Uterus (tissue), 4 donors: ENCODE measurements at places on chromosomes 11 and 22. TPM values are rescaled to one million over a fixed set of nuclear protein-coding genes. Genes with fewer than 3 reads are reported as not detected.
A peak's percentile ranks its signal among the peaks of the same experiment; 100 is the strongest.

E2F8 gene
- total RNA-seq, result 2.4 TPM

OAF gene
- total RNA-seq, result 90.1 TPM

SCUBE2 gene
- 3.1 TPM for total RNA-seq

RAG2 gene
- not detected for total RNA-seq

TH gene
- not detected for total RNA-seq

HEPACAM gene
- total RNA-seq, result not detected

DNA sequence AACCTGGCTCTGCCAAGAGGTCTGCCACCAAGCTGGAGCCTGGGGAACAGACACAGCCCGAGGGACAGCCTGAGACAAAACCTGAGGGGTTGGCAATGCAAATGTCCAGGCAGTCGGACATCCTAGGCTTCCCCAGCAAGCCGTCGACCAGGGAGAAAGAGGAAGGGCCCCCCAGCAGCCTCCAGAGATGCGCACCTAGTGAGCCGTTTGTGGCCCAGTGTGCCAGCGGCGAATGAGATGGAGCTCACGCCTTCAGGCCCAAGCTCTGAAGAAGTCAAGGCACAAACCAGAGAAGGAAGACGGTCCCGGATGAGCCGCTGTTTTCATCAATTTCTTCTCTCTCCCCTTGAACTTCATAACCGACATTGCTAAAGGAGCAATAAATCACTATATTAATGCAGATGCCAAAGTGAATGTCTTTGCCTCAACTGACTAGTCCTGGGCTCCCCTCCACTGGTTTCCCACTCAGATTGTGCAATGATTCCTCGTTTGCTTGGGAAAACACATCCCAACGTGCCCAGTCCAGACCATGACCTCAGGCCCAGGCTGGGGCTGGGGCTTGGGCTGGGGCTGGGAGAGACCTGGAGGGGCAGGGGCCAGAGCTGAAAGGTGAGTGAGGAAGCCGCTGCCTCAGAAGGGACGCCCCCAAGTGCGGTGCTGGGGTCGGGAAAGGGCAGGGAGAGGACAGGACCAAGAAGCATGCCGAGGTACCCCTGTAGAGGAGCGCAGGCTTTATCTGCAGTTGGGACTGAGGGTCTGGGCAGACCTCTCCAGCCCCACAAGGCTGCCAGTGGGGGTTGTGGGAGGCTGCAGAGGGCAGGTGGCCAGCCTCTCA, 3.5 kb upstream of the DGCR2 start:
- DNase-seq, result no peak

- DNase-seq, result peak; percentile 29
Measured at GRCh38 chr11:61041755-61042518, 60.4 kb upstream of the CD5 start.

GRCh38 chr22:38468443-38469305, 778 bp downstream of the KDELR3 start:
- DNase-seq, result no peak

- no peak for DNase-seq
Measured at GRCh38 chr22:39932918-39933649, 27.1 kb upstream of the TMA7B start.

GRCh38 chr11:126426820-126427749, 71.6 kb downstream of the ST3GAL4 start:
- DNase-seq, result no peak

GRCh38 chr11:85299258-85299942, 327.7 kb downstream of the DLG2 start:
- no peak for DNase-seq

- no peak for DNase-seq
Measured at GRCh38 chr22:48908547-48908946, 919.1 kb downstream of the BRD1 start.

DNA sequence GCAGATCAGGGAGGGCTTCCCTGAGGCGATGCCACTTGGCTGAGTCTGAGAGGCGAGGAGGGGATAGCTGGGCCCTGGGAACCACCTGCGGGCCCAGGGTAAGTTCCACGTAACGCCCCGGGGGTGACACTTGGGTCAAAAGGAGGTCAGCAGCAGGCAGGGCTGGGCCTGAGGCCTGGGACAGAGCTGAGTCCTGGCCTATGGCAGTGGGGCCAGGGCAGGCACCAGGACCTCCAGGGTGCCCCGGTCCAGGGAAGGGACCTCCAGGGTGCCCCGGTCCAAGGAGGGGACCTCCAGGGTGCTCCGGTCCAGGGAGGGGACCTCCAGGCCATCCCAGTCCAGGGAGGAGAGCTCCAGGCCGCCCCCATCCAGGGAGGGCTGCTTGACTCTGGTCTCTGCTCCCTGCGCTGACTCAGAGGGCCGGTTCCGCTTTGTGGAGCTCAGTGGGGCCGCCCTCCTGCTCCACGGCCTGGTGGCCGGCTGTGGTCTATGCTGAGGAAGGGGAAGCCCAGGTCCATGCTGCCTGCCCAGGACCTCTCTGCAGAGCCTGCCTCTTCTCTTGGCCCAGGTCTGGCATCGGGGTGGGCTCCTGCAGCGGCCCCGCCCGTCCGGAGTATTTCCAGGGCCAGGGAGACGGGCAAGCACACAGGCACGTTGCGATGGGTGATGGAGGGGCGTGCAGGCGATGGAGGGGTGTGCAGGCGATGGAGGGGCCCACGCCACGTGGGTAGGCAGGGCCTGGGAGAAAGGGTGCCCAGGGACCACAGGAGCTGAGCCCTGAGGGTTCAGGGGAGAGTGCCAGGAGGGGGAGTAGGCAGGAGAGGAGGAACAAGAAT, 19.5 kb upstream of the WNT7B start:
- DNase-seq, result peak; percentile 51

DNA sequence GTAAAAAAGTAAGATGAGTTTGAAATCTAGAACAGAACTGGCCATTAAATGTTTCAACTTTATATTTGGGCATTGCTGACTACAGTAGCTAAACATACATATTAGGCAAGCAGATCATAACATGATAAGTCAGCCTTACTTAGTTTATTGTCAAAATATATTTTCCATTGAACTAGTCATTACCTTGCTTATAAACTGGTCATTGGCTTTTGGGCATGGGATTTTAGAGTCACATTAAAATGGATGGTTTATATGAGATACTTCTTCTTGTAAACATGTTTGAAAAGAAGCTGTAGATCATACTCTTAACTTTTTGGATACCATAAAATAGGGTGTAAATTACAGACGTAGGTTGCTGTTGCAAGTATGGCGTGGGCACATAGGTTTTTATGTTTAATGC, 2.7 kb downstream of the HIPK3 start:
- no peak for DNase-seq

DNA sequence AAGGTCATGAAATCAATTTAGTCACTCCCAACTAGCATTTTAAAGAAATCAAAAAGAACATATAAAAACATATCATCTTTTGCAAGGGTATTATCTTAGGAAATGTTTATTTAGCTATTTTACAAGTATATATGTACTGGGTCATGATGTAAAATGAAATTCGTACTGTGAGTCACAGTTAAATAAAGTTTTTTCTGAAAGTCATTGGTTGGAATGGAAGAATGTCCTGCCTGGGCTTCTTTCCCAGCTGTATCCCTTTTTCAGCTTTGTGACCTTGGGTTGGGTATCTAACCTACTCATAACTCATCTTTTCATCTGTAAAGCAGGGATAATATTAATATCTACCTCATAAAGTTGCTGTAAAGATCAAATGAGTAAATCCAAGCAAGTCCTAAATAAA, 15.7 kb downstream of the FDX1 start:
- DNase-seq, result no peak

DNA sequence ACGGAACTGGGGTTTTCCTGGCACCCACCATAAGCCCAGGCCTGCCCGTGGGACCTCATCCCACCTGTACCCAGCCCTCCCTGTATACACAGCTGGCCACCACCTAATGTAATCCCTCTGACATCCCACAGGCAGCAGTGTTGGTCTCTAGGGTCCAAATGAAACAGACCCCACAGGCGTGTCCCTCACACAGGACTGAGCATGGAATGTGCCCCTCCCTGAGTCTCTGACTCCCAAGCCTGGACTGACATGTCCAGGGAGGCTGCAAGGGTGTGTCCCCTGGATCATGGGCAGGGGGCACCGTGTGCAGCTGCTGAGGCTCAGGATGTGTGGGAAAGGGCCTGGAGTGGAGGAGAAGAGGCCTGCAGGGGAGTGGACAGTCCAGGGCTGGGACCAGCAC, 50.6 kb upstream of the PPARA start:
- no peak for DNase-seq

DNA sequence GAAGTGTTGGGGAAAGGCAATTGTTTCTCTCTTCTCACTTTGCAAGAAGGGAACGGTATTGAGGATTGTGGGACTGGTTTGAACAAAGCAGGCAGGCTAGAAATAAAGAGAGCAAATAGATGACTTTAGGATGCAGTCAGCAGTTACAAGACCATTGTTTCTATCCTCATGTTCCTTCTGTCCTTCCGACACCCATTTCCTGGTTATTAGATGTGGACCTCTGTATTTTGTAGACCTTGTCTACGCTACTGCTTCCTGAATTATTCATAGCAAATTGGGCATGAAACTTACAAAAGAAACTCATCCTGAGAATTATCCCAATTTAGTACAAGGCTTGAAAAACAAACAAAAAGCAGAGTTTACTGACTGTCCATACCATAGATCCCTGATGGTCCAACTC, 656.3 kb downstream of the NTM start:
- no peak for DNase-seq

GRCh38 chr11:134098566-134099184, 29.8 kb downstream of the JAM3 start:
- no peak for DNase-seq

- no peak for DNase-seq
Measured at GRCh38 chr11:133911171-133911570, 45.6 kb downstream of the IGSF9B start.

DNA sequence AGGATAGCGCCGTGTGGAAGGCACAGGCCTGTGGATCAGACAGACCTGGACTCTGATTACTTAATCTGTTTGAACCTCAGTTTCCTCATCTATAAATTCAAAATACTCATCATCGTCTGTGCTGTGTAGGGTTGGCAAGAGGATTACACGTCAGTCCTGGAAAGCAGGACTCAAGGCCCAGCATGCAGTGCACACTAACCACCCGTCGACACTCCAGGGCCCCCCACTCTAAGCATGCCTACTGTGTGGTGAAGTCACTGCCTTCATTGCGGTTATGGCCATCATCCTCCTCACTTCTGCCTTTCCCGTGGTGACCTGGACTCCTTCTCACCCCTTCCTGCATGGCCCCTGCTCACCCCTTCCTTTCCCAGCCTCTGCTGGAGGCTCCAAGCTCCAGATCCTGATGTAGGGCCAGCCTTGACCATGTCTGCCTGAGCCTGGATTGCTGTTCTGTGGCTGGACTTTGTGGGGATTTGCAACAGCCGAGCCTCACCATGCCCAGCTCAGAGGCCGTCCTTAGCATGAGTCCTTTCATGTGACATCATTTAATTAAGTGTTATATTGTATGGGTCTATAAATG, 1158.0 kb downstream of the TBC1D22A start:
- no peak for DNase-seq
